Glutamatergic neuron (in vitro differentiated cells): ENCODE measurements at places on chromosomes 3 and 15. TPM values are rescaled to one million over a fixed set of nuclear protein-coding genes. Genes with fewer than 3 reads are reported as not detected.

The SIDT1 gene
- not detected for total RNA-seq

The GOLGA6A gene
- total RNA-seq, result 0.83 TPM

The AHSG gene
- total RNA-seq, result not detected

The GNAT1 gene
- not detected for total RNA-seq

The SPINK8 gene
- not detected for total RNA-seq

GRCh38 chr15:85963262-85963760 is 116.4 kb upstream of the AGBL1 start:
- DNase-seq, result no peak
- H3K4me1 ChIP-seq, result peaks cover 5% of the 10 kb centered on the region
- H3K36me3 ChIP-seq, result peaks cover 5% of the 10 kb centered on the region
- H3K27ac ChIP-seq, result no peak overlapping the region
- H3K4me3 ChIP-seq, result no peak overlapping the region

- H3K4me3 ChIP-seq, result no peak overlapping the region
- no peaks in the 10 kb centered on the region for H3K4me1 ChIP-seq
- no peak for DNase-seq
- H3K27me3 ChIP-seq, result no peaks in the 10 kb centered on the region
Measured at GRCh38 chr3:171711461-171712170, 98.7 kb downstream of the PLD1 start.

- H3K27me3 ChIP-seq, result no peaks in the 10 kb centered on the region
- H3K36me3 ChIP-seq, result peaks cover 4% of the 10 kb centered on the region
- peaks cover 6% of the 10 kb centered on the region for H3K4me1 ChIP-seq
- DNase-seq, result no peak
- H3K27ac ChIP-seq, result no peak overlapping the region
Measured at GRCh38 chr3:13188181-13188779, 115.1 kb upstream of the IQSEC1 start.

DNA sequence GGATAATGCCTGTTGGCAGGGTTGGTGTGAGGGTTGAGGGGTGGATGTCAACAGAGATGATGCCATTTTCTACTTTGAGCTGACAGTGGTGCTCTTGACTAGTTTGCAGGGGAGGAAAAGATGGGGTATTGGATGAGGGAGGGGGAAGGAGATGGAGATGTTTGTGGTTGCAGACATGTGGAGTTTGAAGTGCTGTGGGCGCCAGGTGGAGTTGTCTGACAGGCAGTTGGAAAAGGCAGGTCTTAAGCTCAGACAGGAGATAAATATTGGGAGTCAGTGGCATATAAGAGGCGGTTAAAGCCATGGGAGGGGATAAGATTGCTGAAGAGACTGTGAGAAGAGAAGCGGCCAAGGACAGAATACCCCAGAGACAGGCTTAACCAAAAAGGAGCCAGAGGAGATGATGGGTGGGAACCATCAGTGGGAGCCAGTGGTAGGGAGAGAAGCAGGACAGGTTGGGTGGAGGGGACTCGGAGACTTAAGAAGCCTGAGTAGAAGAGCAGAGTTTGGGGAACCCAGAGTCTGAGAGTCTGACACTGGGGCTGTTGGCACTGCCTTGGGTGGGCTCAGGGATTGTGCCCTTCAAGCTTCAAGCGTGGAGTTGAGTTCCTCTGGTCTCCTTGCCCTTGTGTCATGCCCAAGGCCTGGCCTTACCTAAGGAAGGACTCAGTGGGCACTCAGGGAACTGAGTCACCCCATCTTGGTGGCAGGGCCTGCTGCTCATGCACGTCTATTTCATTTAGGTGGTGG is 13.9 kb downstream of the COPG1 start:
- H3K27ac ChIP-seq, result no peak overlapping the region
- no peak overlapping the region for H3K4me3 ChIP-seq
- no peak for DNase-seq
- no peaks in the 10 kb centered on the region for H3K36me3 ChIP-seq

GRCh38 chr3:25582242-25582641 is 82.5 kb downstream of the TOP2B start:
- peaks cover 11% of the 10 kb centered on the region for H3K36me3 ChIP-seq
- H3K4me3 ChIP-seq, result no peak overlapping the region
- no peak overlapping the region for H3K27ac ChIP-seq
- peaks cover 2% of the 10 kb centered on the region for H3K27me3 ChIP-seq
- no peak for DNase-seq
- H3K4me1 ChIP-seq, result no peaks in the 10 kb centered on the region

DNA sequence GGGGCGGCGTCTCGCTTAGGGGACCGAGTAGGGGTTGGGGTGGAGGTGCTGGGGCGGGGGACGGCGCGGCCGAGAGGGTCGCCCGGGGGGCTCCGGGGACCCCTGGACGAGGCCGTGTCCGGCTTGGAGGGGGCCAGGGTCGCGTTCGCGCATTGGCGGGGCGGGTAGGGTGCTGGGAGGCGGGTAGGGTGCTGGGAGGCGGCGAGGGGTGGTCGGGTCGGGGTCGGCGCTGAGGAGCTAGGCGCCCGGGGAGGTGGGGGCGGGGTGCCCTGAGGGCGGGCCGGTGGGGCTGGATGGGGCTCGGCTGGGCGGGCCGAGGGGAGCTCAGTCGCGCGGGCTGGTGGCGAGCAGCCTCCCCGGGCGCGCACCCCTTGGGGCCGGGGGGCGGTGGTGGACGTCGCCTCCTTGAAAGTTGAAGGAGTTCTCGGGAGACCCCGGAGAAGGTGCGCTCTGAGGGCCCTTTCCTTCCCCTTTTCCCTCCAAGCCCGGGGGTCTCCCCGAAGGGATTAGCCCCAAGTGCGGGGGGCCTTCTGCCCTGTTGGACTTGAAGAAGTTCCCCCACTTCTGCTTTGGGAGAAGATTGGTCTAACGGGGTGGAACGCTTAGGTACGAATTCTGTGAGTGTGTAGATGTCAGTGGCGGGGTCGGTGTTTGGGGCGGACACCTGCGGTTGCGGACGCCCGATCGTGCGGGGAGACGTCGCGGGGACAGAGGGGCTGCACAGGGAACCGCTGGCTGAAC is 543 bp downstream of the MEF2A start:
- peak overlapping the region; percentile 89 for H3K27ac ChIP-seq
- peak; percentile 21 for DNase-seq
- H3K4me1 ChIP-seq, result peaks cover 25% of the 10 kb centered on the region
- H3K36me3 ChIP-seq, result no peaks in the 10 kb centered on the region
- peaks cover 13% of the 10 kb centered on the region for H3K27me3 ChIP-seq

DNA sequence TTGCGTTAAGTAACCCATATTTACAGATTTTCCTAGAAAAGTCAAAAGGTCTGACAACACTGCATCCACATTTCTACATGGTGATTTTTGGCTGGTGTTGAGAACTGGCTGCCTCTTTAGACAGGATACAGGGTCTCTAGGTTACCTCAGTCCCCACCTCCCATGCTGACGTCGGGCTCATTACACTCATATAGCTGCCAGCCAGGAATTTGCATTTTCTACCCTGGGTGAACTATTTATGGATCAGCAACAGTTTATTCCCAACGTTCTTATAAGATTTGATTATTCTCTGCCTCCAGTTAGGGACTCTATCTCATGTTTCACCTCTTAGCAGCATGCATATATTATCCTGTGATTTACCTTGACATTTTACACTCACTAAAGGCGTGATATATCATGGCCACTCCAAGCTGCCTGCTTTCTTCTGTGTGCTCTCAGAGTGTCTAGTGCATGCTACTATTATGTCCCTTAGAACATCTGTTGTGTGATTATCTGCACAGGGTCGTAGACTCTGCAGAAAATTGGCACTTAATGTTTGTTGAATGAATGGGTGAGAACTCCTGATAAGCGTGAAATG is 49.0 kb downstream of the CLDN11 start:
- peaks cover 2% of the 10 kb centered on the region for H3K27me3 ChIP-seq
- no peak for DNase-seq
- H3K4me1 ChIP-seq, result peaks cover 28% of the 10 kb centered on the region

GRCh38 chr15:67884514-67885174 is 44.8 kb upstream of the RNU6-1 start:
- peak; percentile 70 for DNase-seq
- no peak overlapping the region for H3K27ac ChIP-seq
- peaks cover 2% of the 10 kb centered on the region for H3K27me3 ChIP-seq
- H3K36me3 ChIP-seq, result peaks cover 5% of the 10 kb centered on the region

- H3K27me3 ChIP-seq, result peaks cover 11% of the 10 kb centered on the region
- H3K36me3 ChIP-seq, result no peaks in the 10 kb centered on the region
- peaks cover 19% of the 10 kb centered on the region for H3K4me1 ChIP-seq
Measured at GRCh38 chr3:50615190-50615589, 1.8 kb upstream of the MAPKAPK3 start.

- H3K4me1 ChIP-seq, result peaks cover 10% of the 10 kb centered on the region
- H3K36me3 ChIP-seq, result peaks cover 4% of the 10 kb centered on the region
- peak overlapping the region; percentile 90 for H3K4me3 ChIP-seq
Measured at GRCh38 chr3:138833899-138834595, 681 bp downstream of the PIK3CB start.

DNA sequence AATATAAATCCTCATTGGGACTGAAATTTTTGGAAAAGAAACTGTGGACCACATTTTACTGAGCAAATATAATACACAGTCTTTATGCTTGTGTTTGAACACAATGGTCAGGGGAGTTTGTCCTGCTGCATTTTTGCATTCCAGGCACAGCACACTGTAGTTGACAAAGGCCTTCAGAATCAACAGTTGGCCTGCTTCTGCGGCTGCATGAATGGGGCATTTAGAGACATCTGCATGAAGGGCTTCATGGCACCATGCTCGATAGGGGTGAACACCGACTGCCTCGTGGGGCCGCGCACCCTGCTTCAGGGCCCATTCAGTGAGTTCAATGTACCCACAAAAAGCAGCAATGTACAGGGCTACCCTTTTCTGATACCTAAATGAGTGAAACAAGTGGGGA is 15.4 kb upstream of the COMMD2 start:
- H3K27ac ChIP-seq, result no peak overlapping the region
- no peak for DNase-seq

DNA sequence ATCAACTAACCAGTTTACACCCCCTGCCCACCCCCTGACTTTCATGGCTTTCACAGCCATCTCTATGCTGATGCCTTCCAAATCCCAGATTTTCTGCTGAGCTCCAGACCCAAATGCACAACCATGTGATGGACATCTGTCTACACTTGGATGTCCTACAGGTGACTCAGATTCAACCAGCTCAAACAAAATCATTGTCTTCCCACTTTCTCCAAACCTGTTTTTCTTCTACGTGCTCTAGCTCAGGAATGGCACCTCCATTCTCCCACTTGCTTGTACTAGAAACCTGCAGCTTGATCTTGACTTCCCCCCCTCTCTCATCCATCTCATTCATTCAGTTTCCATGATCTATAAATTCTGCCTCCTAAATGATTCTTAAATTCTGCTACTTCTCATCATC is 34.1 kb upstream of the RARRES1 start:
- H3K27me3 ChIP-seq, result no peaks in the 10 kb centered on the region
- no peak overlapping the region for H3K4me3 ChIP-seq
- H3K27ac ChIP-seq, result no peak overlapping the region
- DNase-seq, result no peak

DNA sequence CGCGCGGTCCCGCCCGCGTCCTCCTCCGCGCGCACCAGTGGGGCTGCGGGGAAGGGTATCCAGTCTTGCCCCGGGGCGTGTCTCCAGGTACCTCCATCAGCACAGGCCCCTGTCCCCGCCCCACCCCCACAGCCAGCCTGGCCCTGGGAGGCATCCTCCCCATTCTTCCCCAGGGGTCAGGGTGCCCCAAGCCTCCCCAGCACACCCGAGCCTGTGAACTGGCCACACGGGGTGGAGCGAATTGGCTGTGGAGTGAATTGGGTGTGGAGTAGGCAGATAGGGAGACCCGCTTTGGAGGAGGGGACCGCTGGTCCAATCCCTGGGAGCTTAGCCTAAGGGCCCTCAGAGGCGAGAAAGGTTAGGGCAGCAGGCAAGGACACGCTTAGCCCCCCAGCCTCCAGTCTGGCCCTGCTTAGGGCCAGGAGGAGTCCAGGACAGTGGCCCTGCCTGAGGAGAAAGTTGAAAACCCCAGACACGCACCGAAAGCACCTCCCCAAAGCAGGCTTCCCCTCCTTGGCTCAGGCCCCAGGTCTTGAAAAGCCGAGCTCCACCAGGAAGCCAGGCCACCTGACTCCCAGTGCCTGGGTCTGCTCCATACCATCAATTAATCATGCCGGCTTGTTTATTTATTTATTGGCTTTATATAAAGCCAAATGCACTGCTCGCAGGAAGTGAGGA is 107.7 kb upstream of the SLC6A11 start:
- H3K4me1 ChIP-seq, result peaks cover 16% of the 10 kb centered on the region
- no peaks in the 10 kb centered on the region for H3K36me3 ChIP-seq
- no peak overlapping the region for H3K27ac ChIP-seq
- DNase-seq, result no peak
- H3K4me3 ChIP-seq, result no peak overlapping the region

GRCh38 chr3:6862880-6863195 is 1.9 kb downstream of the GRM7 start:
- peak overlapping the region; percentile 90 for H3K4me3 ChIP-seq
- H3K27ac ChIP-seq, result no peak overlapping the region
- H3K4me1 ChIP-seq, result peaks cover 3% of the 10 kb centered on the region
- DNase-seq, result peak; percentile 23
- H3K27me3 ChIP-seq, result peaks cover 23% of the 10 kb centered on the region
- no peaks in the 10 kb centered on the region for H3K36me3 ChIP-seq

DNA sequence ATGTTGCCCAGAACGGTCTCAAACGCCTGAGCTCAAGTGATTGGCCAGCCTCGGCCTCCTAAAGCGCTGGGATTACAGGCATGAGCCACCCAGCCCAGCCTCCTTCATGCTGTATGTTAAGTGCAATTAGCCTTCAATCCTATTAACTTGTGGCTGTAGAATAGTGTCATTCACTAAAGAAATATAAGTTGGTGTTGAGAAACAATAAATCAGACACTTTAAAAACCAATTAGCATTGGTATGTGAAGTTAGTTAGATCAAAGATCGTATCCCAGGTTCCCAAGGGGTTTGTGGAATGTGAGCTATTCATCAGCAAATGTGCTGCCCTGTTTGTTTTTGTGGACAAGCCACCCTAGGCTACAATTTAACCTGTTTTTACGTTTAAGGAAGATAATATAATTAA is 11.0 kb upstream of the PIK3CB start:
- no peak for DNase-seq
- no peaks in the 10 kb centered on the region for H3K4me1 ChIP-seq
- no peaks in the 10 kb centered on the region for H3K36me3 ChIP-seq
- H3K27ac ChIP-seq, result no peak overlapping the region
- H3K4me3 ChIP-seq, result no peak overlapping the region

DNA sequence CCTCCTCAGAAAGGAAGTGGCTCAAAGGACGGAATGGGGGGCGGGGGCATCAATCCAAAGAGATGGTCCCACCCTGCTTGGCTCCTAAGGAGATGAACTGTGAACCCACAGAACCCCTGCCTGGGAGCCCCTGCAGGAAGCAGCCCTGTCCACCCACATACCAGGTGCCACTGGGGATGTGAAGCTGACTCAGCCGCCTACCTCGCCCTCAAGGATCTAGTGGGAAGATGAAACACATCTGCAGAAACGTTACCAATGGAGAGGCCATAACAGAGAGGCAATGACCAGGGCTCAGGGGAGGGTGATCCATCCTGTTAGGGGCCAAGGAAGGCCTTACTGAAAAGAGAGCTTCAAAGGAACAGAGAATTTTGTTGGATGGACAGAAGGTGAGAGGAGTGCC is 35.1 kb downstream of the EAF1 start:
- H3K4me1 ChIP-seq, result peaks cover 13% of the 10 kb centered on the region
- peaks cover 5% of the 10 kb centered on the region for H3K27me3 ChIP-seq
- no peak overlapping the region for H3K27ac ChIP-seq
- no peak overlapping the region for H3K4me3 ChIP-seq
